ENCODE measurements at places on chromosomes 11 and 22.

- no peak for DNase-seq
Measured at GRCh38 chr11:14015711-14016110, 53.2 kb downstream of the SPON1 start.

DNA sequence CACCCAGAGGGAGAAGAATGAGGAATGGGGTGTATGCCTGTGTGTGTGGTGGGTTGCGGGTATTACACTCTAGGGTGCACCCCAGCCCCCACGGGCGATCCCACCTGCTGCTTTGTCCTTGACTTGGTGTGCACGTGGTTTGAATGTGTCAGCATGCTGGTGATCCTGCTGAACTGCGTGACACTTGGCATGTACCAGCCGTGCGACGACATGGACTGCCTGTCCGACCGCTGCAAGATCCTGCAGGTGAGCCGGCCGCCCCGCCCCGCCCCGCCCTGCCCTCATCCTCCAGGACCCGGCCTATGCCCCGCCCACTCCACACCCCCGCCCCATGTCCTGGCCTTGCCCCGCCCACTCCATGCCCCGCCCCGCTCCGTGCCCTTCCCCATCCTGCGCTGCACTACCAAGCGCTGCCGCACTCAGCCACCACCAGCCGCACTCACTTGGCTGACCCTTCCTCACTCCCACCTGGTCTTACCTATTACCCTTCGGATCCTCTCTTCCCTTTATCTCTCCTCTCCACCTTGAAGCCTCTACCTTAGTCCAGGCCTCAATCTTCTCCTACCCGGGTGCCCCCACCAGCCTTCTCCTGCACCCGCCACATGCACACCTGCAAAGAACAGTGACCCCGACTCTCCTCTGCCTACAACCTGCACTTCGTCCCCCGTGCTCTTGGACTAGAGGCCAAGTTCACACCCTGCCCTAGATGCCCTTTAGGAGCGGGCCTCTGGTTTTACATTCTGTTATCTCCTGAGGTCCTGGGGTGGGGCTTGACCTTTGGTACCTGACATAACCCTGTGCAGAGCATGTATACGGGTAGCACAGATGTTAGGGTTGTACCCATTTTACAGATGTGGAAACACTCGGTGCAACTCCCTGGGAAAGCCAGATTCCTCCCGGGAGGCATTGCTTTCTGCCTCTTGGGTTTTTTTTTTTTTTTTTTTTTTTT lies 27.7 kb downstream of the CACNA1I start:
- peak; percentile 65 for DNase-seq

DNA sequence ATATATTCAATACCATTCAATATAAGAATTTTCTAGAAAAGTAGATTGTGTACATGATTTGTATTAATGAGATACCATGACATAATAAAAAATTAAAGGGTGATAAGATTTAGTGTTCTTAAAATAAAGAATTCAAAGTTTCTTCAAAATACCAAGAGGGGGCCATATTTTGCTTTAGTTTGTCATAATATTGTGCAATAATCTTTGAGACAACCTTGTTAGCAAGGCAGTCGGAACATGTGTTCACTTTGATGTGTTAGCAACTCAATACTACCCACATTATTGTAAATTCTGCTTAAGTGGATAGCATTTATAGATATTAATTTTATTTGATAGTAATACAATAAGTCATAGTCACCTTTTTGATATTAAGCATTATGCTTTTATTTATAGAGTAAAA lies 241.3 kb upstream of the PDGFD start:
- no peak for DNase-seq

DNA sequence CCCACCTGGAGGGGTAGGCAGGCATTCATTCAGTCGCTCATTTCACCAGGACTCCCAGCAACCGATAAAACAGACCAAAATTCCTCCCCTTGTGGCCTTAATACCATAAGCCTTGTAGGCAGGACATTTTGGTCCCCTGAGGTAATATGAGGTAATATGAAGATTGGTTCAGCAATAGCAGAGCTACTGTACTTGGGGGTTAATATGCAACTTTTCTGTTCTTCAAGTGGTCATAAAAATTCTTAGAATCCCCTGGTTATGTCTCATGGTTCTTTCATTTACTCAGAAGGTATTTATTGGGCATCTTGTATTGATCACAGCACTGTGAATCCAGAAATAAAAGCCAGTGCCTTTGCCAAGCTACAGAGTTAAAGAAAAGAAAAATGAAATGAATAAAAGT lies 29.8 kb downstream of the SHISA8 start:
- DNase-seq, result no peak

DNA sequence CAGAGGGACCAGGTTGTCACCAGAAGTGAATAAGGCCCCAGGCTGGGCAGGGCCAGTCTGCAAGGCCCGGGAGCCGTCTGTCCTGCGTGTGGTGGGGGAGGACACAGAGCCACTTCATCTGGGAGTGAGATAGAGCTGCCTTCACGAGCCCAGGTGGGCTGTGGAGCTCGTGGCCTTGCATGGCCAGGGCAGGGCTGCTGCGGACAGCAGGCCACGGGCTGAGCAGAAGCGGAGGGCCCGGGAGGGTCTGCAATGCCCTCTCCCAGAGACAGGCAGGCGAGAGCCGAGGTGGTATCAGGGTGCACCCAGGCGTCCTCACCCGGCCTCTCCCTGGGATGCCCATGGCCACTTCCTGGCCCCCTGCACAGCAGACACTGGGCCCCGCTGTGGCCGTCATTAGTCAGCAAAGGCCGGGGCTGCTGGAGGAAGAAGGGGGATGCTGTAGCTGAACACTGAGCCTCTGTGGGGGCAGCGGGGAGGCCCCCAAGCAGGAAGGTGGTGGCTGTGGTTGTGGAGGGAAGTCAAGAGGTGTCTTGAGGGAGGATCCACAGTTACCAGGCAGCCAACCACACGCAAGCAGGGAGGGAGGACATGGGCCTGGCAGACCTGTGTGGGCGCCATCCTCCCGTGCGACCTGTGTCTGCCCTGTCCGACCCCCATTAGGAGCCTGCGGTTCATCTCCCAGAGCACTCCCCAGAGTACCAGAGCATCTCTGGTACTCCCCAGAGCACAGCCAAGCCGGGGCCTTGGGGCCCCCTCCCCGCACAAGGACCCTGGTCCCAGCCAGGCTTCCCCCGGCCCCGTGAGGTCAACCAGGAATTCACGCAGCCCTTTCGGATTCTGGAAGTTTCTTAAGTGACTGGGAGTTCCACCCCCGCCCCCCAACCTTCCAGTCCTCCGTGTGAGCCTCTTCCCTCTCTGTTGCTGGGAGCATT lies 1109.5 kb downstream of the BRD1 start:
- no peak for DNase-seq

- no peak for DNase-seq
Measured at GRCh38 chr11:117823294-117823945, 1.1 kb downstream of the FXYD2 start.

- DNase-seq, result no peak
Measured at GRCh38 chr11:26777372-26777808, 55.5 kb upstream of the SLC5A12 start.

DNA sequence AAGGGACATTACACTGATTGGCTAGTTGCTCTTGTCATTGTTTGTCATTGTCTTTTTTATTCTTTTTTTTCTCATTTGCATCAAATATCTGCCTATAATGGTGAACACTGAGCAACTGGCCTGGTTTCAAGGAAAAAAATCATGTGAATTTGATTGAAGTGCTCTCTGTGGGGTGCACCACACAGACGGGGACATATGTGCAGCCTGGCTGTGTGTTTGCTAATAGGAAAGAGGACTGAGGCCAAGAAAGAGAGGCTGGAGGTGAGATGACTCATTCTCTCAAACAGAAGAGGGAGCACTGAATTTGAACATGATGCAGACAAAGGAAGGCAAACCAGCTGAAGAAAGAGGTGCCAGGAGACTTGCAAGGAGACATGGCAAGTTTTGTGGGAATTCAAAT lies 684.9 kb upstream of the CCDC90B start:
- DNase-seq, result no peak

Data from GM20000 (cell line).